ENCODE measurements at places on chromosomes 3 and 15.

DNA sequence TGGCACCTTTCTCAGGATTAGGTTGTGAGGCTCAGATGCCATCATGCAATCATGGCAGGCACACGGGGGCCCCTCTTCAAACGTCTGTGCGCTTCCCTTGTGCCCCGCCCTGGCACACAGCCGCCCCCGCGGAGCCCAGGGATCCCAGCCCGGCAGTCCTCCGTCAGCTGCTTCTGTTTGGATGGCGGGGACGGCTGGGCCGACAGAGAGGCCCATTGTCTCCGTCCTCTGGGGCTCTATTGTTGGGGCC lies 849 bp upstream of the HDAC11 start:
- DNase-seq, result peak; percentile 23

DNA sequence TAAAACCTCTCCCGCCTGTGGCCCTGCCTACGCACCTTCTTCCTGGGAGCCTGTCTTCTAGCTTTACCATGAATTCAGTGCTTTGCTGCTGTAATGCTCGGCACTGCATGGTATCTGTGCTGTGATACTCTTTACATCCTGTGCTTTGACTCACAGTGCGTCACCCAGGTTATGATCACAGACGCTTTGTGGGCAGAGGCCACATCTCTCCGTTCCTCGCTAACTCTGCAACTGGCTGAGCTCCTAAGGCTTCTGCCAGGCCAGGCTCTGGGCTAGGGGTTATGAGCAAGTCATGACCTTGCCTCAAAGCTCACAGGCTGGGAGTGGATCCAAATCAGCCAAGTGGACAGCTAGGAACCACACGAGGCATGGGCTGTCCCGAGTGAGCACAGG lies 23.2 kb downstream of the SPTBN5 start:
- peak; percentile 68 for DNase-seq

GRCh38 chr15:57505056-57505715 lies 86.5 kb upstream of the MYZAP start:
- DNase-seq, result peak; percentile 37

DNA sequence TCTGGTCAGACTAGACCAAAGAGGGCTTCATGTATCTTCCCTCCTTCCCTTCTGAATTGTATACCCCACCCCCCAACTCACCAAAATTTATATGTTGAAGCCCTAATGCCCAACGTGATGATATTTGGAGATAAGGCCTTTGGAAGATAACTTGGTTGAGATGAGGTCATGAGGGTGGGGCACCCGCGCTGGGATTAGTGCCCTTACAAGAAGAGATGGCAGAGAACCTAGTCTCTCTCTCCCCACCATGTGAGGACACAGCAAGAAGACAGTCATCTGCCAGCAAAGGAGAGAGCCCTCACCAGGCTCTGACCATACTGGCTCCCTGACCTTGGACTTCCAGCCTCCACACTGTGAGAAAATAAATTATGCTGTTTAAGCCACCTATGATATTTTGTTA lies 13.5 kb downstream of the PLCD1 start:
- no peak for DNase-seq

GRCh38 chr3:128998561-128998960 lies 2.5 kb upstream of the EFCC1 start:
- DNase-seq, result no peak

- DNase-seq, result peak; percentile 84
These were observed 9.7 kb downstream of the CCK start for GRCh38 chr3:42256135-42256819.

DNA sequence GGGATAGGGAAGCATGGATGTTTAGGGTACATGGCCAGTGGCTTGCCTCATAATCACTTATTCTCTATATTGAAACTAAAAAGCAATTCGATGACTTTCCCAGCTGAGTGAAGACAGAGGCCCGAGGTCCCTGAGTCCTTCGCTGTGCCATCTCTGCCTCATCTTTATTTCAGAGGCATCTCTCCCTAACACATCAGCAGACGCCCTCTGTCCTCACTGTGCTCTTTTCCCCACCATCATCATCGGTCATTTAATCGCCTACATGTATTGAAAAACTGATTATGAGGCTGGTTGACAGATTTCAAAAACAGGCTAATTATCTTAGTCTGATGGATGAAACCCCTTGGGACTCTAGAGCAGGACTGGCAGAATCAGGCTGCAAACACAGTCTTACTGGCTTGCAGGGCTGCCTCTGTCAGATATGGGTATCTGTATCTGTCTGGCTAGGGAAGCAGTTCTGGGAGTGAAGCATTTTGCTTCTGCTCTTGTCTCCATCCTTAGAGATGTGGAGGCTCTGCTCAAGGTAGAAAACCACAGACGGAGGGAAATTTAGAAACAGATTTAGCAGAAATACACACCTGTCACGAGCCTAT lies 291.0 kb upstream of the CHRM5 start:
- no peak for DNase-seq

- DNase-seq, result no peak
These were observed 181.5 kb upstream of the LYSMD4 start for GRCh38 chr15:99914723-99915122.

DNA sequence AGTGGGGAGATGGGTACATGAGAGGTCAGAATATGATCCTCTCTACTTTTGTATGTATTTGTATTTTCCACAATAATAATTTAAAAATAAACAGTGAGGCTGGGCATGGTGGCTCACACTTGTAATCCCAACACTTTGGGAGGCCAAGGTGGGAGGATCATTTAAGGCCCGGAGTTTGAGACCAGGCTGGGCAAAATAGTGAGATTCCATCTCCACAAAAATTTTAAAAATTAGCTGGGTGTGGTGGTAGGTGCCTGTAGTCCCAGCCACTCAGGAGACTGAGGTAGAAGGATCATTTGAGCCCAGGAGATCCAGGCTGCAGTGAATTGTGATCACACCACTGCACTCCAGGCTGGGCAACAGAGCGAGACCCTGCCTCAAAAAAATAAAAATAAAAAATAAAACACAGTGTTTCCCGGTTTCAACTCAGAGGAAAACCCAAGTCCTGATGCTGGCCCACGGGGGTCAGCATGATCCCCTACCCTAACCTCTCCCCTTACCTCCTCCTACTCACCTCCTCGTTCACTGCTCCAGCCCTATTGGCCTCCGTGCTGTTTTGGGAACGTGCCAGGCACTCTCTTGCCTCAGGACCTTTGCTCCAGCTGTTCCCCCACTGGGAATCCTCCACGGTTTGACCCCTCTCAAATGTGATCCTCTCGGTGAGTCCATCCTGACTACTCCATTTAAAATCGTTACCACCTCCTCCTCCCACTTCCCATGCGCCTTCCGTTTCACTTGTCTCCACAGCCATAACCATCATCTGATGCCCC lies 2.9 kb upstream of the KLHL40 start:
- DNase-seq, result no peak

DNA sequence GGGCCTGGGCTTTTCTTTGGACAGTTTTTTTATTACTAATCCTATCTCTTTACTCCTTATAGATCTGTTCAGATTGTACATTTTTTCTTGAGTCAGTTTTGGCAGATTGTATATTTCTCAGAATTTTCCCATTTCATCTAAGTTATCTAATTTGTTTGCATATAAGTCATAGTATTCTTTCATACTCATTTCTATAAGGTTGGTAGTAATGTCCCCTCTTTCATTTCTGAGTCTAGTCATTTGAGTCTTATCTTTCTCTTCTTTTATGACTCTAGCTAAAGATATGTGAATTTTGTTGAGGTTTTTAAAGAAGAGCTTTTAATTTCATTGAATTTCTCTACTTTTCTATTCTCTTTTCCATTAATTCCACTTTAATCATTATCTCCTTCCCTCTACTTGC lies 27.2 kb downstream of the TRPM1 start:
- no peak for DNase-seq

GRCh38 chr3:138303474-138303873 lies 26.2 kb downstream of the NME9 start:
- no peak for DNase-seq

DNA sequence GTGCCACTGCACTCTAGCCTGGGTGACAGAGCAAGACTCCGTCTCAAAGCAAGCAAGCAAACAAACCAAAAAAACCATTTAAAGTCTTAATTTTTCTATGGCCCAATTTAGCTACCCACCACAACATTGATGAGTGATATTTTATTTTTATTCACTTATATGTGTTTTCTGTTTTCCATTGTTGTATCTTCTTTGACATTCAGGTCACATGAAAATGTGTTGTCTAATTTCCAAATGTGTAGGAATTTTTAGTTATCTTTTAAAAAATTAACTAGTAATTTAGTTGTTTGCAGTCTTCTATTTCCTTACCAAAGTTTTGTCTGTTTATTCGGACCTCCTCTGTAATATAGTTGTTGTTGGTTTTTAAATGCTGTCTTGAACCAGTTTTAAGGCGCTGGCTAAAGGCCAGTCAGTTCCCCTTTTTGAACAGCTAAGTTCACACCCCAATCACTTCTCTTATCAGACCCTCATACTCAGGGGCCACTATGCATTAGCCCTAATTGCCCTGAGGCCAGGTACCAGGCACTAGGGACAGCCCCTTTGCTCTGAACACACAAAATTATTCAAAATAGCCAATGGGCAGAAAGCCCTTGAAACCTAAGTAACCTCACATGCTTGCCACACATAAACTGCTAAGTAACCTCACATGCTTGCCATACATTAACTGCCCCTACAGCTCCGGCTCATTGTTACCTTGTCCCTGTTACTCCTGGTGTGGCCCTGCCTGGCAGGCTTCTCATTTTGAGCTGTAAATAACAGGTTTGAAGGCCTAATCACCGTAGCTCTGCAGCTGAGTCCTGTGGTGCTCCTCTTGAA lies 4.3 kb upstream of the CCR4 start:
- DNase-seq, result no peak

DNA sequence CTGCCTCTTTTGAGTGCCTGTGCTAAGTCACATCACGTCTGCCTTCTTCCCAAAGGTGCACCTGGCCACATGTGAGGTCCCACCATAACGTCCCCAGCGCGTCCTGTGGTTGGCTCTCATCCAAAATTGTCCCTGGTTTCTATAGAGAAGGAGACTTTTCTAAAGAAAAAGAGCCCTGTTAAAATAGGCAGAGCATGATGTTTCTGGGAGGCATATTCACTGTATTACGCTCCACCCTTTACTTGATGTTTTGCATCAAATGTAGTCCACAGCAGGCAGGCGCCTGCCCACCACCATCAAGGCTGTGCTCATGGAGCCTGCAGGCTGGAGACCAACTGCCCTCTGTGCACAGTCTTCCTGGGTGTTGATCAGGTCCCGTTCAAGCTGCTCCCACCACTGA lies 36.3 kb downstream of the WHAMM start:
- DNase-seq, result no peak

GRCh38 chr3:130854208-130854864 lies 39.5 kb upstream of the ATP2C1 start:
- no peak for DNase-seq

DNA sequence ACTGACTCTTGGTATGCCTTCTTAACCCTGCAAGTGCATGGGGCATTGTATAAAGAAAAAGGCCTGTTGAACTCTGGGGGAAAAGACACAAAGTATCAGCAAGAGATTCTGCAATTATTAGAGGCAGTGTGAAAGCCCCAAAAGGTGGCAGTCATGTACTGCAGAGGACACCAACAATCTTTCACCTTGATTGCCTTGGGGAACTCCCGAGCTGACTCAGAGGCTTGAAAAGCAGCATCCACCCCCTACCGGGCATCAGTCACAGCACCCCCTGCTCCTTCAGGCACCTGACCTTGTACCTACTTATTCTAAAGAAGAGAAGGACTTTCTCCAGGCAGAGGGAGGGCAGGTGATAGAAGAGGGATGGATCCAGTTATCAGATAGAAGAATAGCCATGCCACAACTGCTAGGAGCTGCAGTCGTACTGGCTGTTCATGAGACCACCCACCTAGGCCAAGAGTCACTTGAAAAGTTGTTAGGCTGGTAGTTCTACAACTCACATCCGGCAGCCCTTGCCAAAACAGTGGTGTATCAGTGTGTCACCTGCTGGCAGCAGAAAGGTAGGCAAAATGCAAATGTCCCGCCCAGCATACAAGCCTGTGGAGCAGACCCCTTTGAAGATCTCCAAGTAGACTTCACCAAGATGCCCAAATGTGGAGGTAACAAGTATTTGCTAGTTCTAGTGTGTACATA lies 241.6 kb upstream of the CNTN6 start:
- no peak for DNase-seq

- DNase-seq, result peak; percentile 80
These were observed 22.0 kb downstream of the SLC7A14 start for GRCh38 chr3:170563712-170564423.

- no peak for DNase-seq
These were observed 243.1 kb upstream of the GOLGA6L4 start for GRCh38 chr15:83992324-83993031.

- DNase-seq, result no peak
These were observed 19.9 kb upstream of the TNFAIP8L3 start for GRCh38 chr15:51114437-51115119.

DNA sequence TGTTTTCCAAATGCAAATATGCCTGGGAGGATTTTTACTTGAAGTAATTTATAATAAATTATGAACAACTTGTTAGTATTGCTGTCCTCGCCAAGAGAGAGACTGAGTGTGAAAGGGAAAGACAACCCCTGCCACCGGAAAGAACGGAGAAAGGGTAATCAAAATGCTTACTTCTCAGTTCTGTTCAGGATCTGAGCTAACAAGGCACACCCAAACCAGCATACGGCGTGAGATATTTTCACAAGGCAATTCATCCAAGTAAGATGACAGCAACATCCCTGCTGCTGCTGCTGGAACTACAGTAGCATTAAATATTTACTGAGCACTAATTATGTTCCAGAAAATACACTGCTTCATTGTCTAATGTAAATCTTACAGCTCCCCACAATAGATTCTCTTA lies 96.1 kb downstream of the KBTBD8 start:
- no peak for DNase-seq

GRCh38 chr15:92696096-92696495 lies 40.5 kb upstream of the FAM174B start:
- no peak for DNase-seq

DNA sequence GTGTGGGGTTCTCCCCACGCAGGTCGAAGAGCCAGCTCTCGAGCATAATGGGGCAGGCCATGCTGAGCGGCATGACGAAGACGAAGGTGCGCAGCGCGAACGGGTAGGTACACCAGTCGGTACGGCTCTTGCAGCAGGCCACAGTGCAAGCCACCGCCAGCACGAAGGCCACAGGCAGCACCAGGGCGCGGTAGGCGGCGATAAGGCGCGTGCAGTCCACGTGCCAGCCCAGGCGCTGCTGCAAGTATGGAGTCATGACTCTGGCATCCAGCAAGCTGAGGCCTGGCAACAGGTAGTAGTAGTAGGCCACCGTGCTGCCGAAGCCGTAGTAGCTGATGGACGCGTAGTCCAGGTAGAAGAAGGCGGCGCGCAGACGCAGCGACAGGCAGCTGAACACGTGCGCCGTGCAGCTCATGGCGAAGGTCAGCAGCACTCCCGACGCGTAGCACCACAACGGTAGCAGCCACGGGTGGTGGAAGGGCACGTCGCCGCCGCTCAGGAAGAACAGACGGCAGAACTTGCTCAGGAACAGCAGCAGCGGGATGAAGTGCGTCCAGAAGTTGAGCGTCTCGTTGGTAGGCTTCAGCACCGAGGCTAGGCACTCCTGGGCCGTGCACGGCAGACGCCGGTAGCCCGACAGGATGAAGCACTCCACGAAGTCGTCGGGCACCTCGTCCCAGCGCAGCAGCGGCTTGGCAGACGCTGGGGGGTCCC lies 797 bp downstream of the PAQR9 start:
- no peak for DNase-seq
